ENCODE measurements at places on chromosomes 12 and 14.
A peak's percentile ranks its signal among the peaks of the same experiment; 100 is the strongest.

- DNase-seq, result no peak
These were observed 7.1 kb upstream of the MYF6 start for GRCh38 chr12:80700327-80700726.

GRCh38 chr14:72611506-72611905 lies 282.4 kb downstream of the DPF3 start:
- DNase-seq, result no peak

DNA sequence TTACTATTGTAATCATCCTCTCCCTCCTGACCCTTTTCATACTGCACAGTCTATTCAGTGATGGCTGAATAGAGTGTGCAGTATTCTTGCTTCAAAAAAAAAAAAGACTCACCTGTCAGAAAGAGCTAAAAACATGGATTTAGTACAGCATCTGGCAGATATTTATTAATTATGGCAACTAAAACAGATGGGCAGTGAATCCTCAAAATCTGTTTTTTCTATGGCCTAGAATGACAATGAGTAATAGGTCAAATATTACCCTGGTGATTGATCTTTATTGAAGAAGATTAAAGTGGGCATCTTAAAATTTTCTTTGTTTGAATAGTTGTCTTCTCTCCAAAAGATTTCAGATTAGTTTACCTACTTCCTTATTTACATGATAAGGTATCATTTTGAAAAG lies 543.6 kb downstream of the FOXG1 start:
- no peak for DNase-seq

DNA sequence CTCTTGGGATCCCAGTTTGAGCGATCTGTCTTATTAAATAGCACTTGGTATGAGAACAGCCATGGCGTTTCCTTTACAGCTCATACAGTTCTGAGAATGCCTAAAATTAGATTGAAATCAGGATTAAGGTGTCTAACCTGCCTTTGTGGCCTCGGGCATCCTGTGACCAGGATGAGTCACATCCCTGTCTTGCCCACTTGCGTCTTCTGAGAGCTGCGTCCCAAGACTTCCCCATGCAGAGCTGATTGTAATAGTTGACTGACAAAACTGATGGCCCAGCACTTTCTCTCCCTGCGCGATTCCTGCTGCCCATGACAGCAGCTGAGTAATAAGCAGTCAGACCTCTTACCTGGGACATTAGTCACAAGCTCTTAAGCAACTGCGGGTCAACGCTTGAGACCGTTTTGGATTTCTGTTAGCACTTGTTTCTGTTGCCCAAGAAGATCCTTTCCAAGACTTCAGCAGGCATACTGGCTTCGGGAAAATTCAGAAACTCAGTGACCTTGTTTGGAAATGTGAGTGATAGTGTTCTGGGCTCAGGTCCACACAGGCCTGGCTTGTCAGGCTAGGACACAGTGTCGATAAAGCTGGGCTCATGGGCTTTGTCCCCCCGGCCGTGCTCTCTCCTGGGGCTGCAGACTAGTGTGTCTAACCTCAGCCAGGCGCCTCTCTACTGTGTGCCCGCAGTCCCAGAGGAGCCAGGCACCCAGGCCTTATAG lies 169.9 kb upstream of the HIF1A start:
- no peak for DNase-seq

DNA sequence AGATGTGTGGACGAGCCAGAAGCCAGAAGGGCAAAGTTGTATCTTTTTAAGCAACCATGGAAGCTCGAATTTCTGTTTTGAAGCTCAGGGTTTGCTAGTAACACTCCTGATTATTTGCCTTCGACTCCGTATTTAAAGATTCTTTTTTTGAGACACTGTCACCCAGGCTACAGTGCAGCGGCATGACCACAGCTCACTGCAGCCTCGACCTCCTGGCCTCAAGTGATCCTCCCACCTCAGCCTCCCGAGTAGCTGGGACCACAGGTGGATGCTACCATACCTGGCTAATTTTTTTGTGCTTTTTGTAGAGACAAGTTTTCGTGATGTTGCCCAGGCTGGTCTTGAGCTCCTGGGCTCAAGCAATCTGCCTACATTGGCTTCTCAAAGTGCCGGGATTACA lies 18.7 kb upstream of the OASL start:
- no peak for DNase-seq

- no peak for DNase-seq
These were observed 127.0 kb downstream of the MED13L start for GRCh38 chr12:116150452-116150851.

DNA sequence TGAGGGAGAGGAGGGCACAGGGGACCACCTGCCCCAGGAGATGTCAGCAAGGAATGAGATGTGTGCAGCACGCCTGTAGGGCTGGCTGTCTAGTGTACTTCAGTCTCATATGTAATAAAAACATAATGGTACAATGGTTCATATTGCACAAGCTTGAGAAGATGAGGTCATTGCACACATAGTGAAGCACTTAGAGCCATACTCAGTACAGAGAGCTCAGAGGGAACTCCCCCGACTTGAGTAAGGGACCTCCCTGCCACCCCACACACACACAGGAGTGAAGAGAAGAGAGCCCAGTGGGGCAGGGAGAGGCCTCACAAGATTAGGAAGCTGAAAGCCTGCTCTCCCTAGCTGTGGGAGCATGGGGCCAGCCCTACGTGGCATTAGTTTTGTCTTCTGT lies 61.5 kb downstream of the SLC6A12 start:
- DNase-seq, result peak; percentile 67

GRCh38 chr14:53306911-53307310 lies 153.8 kb upstream of the DDHD1 start:
- DNase-seq, result no peak

DNA sequence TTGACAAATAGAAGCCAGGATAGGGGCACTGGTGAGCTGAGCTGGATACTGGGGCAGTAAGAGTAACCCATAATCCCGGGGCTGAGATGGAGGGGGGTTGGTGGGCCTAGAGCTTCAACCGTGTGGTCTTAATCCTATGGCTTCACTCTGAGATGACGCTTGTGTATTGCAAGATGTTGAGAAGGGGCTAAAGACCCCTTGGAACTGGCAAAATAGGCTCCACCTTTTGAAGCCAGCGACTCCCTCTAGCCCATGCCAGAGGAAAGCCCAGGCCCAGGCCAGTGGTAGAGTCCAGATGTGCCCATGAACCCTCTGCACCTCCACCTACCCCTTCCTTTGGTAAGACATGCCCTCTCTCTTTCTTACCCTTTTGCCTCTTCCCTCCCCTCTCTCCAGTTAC lies 4.6 kb downstream of the HOXC12 start:
- no peak for DNase-seq

DNA sequence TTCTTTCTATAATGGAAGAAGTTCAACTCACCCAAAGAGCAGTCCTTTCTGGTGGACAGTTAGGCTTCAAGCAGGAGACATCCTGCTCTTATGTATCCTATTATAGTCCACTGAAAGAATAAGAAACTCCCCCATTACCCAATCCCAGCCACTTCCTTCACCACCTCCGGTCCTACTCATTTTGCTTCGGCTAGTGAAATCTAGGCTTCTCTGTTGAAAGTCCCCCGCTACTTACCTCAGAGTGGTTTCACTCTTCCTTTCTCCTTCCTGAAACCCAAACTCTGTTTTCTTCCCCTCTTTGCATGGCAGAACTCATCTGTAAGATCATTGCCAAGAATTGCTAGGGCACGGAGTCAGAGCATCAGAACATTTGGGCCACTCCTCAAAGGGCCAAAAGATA lies at the start of gene GPR84:
Gene GPR84 (minus strand): TSS at position 74 of the 400 bp plus-strand sequence. CDS start 635 bp downstream, outside the sequence.
- no peak for DNase-seq

DNA sequence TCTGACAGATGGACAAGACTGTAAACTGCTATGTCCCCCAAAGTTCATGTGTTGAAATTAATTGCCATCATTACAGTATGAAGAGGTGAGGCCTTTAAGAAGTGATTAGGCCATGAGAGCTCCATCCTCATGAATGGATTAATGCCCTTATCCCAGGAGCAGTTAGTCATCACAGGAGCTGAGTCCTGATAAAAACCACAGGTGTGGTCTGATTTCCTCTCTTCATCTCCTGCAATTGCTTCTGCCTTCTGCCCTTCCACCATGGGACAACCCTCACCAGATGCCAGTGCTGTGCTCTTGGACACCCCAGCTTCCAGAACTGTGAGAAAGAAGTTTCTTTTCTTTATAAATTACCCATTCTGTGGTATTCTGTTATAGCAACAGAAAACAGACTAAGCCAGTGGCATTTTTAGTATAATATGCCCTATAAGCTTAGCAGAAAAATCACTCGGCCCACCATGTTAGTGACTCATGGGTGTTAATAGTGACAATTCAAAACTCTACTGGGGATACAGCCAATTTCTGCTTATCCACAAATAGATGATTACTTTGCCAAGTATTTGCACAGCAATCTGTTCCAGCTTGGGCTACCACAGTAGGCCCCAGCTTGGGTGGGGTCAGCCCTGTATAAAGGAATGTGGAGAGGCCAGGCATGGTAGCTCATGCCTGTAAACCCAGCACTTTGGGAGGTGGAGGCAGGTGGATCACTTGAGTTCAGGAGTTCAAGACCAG lies 129.0 kb upstream of the BCL2L14 start:
- DNase-seq, result no peak

- DNase-seq, result no peak
These were observed 45.2 kb upstream of the ISM2 start for GRCh38 chr14:77543637-77544334.

- no peak for DNase-seq
These were observed 521.0 kb upstream of the ATP2B1 start for GRCh38 chr12:90229407-90230170.

GRCh38 chr12:89782807-89783206 lies 74.2 kb upstream of the ATP2B1 start:
- DNase-seq, result no peak

DNA sequence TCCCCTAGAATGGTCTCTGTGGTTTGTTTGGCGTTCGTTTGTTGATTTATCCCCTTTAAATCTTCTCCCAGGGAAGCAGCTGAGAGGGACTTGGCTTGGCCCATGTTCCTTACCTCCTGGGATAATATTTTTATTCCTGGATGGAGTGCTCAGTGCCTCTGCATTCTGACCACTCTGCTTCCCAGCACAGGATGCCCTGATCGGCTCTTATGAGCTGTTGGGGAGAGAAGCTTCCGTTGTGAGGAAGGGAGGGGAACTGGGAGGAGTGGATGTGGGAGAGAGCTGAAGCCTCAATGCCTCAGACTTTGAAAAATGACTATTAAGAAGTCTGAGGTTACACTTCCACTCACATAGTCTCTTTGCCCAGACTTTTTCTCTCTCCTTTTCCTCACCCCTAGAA lies 114.8 kb downstream of the SMOC1 start:
- DNase-seq, result no peak

DNA sequence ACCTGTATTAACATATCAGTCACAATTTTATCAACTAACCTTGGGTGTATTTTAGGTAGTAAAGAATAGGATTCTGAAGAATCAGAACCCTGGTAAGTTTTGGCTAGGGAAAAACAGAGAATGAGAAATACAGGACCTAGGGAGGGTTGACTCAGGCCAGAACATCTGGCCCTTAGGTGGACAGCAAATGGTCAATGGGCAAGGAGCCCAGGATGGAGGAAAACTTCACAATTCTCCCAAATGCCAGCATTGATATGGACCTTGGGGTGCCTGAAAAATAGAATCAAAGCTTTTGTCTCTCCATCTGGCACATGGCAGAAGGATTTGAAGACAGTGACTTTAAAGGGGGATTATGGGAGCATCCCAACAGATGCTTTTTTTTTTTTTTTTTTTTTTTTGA lies 32.7 kb upstream of the PRPF39 start:
- no peak for DNase-seq

DNA sequence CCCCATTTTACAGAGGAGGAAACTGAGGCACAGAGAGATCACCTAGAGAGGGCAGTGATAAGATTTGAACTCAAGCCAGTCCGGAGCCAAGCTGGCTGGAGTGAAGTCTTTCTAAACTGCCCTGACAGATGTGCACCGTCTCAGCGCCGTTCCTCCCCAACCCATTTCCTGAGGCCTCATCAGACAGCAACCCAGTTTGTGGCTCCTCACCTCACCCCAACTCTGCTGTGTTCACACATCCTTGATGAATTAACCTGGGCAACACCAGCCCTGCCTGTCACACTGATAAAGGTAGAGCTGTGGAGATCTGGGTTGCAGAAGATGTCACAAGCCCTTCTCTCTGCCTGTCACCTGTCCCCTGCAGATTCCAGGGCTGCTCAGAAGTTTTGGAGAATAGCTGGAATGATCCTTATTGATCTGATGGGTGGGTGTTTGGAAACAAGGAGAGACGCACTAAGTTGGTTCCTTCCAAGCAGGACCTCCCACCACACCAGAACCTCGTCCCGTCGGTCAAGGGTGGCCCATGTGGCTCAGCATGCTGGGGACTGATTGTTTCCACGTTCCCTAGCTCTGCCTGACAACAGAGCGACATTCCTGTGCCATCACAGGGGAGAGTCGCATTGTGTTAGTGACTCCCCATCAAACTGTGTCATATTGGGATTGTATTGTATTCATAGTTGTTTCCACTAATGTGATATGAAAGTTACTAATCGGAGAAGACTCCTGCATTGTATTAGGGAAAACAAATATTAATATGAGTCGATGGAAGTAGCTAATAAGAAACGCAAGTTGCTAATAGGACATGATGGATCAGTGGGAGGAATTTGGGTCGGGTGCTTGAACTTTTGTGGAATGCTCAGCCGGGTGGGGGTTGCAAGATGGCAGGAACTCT lies 200.6 kb downstream of the PHETA1 start:
- no peak for DNase-seq

GRCh38 chr14:93343797-93344196 lies 3.2 kb upstream of the COX8C start:
- DNase-seq, result no peak

DNA sequence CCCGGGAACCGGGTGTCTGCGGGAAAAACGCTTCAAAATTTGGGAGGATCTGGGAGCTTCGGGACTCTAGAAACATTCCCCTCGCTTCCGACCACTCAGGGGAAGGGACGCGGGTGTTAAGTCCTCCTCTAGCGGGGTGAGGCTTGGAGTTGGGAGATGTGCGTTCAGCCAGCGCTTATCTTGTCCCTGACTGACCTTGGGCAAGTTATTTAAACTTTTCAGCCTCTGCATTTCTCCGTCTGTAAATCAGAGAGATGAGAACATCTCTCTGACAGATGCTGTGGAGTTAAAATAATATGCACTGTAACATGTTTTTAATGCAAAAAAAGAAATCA lies 76.9 kb upstream of the ANO4 start:
- no peak for DNase-seq

DNA sequence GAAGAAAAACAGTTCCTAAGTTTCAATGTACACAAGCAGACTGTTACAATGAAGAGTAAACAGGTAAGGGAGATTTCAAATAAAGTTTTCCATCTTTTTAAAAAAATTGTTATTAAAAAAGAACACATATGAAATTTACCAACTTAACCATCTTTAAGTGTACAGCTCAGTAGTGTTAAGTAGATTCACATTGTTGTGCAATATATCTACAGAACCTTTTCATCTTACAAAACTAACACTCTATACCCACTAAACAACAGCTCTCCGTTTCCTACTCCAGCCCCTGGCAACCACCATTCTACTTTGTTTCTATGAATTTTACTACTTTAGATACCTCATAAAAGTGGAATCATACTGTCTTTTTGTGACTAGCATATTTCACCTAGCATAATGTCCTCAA lies 139.5 kb downstream of the SLC25A21 start:
- DNase-seq, result no peak
